ENCODE measurements at places on chromosomes 13 and 19.

- no peak for DNase-seq
These were observed 41.4 kb upstream of the IGSF23 start for GRCh38 chr19:44571830-44572580.

DNA sequence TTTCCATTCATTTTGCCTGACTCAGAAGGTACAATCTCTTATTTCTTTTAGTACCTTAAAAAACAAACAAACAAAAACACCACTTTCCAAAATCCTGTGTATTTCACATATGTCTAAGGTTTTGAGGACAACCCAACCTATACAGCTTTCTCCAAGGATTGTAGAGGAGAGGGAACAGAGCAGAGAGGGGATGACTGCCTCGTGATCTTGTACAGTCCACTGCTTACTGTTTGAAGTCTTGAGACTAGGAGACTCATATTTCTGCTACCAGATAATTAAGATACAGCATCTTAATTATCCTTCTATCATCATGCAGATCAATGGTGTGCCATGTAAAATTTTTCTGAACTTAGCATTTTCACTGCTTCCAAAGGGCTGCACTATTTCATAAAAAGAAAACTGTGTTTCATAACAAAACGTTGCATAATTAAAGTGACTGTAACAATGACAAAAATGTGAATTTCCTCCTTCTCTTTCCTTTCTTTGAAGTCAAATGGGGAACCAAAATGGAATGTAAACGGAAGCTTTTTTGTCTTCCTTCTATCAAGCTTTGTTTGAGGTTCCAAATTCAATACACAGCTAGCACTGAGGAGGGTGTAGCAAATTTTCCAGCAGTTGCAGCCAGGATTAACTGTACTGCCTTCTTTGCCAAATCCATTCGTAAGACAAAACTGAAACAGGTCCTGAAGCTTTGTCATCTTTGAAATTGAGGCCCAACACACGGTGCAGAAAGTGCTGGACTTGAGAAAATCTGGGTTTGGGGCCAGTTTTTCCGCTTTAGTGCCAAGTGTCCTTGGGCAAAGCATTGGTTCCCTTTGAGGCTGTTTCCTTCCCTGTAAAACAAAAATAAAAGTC lies 34.9 kb upstream of the RCBTB2 start:
- DNase-seq: no peak

- no peak for DNase-seq
These were observed 15.1 kb upstream of the CACNG8 start for GRCh38 chr19:53947624-53948023.

- no peak for DNase-seq
These were observed 25.3 kb upstream of the MEDAG start for GRCh38 chr13:30880856-30881155.

DNA sequence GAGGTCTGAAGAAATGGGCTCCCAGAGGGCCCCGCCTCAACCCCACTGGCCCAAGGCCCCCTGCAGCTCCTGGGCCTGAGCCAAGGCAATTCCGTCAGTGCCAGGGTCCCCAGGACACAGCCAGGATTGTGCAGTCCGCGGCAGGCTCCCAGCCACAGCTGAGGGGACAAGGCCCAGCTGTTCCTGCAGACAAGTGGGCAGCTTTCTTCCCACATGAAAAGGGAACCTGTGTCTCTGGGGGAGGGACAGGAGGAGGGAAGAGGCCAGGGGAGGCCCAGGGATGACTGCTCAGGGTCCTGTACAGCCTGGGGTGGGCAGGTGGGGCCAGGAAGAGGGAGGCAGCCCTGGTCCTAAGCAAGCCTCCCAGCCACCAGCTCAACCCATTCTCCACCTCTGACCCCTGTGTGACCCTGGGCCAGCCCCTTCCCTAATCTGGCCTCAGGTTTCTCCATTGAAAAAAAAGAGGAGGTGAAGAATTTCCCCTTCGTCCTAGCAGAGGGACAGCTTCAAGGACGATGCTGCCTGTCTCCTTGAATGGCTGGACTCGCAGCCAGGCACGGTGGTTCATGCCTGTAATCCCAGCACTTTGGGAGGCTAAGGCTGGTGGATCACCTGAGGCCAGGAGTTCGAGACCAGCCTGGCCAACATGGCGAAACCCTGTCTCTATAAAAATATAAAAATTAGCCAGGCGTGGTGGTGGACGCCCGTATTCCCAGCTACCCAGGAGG lies 20.5 kb upstream of the VSTM2B start:
- DNase-seq: no peak

DNA sequence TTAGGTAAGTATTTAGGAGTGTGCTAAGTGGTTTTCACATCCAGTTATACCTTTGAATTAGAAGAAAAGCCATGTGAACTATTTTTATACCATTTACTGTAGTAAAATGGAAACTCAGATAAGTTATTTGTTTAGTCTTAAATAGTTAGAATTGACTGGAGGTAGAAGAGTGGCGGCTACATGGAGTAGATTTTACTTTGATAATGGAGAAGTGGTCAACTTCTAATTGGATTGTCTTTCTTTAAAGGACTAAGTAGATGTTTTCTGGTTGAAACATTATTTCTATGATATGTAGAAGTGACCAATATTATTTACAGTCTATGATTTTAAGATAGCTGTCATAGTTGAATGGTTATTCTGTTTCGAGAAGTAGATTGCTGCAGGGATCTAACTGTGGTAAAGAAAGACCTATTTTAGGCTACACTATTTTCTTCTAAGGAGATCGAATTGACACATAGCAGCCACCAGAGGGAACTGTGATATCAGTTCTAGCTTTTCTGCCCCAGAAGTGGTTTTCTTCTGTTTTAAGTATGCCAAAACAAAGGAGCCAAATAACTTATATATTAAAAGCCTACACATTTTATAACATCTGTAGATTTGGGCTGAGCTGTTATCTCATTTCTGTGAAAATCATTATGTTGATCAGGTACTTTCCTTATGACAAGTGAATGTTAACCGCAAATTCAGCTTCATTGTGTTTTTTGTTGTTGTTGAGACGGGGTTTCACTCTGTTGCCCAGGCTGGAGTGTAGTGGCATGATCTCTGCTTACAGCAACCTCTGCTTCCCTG lies 26.1 kb downstream of the ZMYM2 start:
- DNase-seq: no peak

DNA sequence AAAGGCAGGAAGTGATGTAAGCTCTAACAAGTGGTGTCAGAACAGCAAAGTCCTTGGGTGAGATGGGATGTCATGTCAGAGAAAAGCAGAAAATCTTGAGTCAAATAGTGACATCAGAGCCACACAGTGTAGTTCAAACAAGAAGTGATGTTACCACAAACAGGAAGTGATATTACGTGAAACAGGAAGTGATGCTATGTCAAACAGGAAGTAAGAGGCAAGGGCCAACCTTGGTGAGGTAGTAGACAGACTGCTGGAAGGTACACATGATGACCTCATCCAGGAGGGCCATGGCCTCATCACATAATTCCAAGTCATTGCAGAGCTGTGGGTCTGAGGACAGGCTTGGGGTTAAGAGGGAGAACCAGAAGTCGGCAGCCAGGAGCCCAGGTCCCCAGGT lies 7.0 kb upstream of the MAMSTR start:
- no peak for DNase-seq

DNA sequence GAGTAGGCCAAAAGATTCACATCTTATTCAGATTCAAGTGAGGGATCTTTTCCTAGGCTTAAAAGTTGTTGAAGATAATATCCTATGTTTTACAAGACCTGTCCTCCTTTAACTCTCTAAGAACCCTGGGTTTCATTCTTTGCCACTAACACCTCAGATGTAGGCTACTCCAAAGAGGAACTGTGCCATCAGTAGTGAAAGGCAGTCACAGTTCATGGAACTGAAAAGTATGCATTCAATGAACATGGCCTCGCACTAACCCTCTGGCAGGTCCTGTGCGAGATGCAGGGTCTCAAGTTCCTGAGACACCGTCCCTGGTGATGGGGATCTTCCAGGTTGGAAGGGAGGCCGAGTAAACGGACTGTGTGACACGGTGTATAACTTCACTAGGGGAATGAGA lies 4.3 kb downstream of the LGALS14 start:
- DNase-seq: no peak

GRCh38 chr13:71634182-71634581 lies 232.8 kb downstream of the DACH1 start:
- no peak for DNase-seq

- DNase-seq: no peak
These were observed 203.8 kb downstream of the TUBA3C start for GRCh38 chr13:18977857-18978256.

DNA sequence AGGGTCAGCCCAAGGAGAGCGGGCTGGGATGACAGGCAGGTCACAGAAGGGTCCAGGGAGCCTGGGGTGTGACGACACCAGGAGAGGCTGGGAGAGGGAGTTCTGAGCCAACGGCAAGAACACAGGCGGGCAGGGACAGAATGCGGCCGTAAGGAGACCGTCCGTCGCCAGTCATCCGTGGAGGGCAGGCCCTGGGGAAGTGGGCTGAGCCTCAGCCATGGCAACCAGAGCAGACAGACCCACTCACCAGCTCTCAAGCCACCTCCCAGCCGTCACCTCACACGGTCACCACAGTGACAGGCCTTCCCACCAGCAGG lies 3.7 kb upstream of the TMEM86B start:
- DNase-seq: no peak

DNA sequence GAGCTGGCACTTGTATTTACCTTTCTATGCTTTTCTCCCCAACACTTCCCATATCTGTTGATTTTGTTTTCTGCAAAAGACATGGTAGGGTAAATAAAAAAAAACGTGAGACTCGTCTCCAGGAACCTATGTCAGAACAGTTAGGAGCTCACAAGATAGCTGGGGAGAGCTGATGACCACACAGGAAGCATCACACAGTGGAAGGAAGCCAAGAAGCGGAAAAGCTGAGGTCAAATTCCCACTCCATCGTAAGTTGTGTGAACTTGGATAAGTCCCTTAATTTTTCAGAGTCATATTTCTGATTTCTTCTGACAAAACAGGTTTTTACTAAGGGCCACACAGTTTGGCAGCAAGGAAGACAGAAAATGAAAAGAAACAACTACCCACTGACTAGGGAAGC lies 199.6 kb downstream of the KLF5 start:
- DNase-seq: no peak
